ENCODE measurements at places on chromosomes 2 and 18.

DNA sequence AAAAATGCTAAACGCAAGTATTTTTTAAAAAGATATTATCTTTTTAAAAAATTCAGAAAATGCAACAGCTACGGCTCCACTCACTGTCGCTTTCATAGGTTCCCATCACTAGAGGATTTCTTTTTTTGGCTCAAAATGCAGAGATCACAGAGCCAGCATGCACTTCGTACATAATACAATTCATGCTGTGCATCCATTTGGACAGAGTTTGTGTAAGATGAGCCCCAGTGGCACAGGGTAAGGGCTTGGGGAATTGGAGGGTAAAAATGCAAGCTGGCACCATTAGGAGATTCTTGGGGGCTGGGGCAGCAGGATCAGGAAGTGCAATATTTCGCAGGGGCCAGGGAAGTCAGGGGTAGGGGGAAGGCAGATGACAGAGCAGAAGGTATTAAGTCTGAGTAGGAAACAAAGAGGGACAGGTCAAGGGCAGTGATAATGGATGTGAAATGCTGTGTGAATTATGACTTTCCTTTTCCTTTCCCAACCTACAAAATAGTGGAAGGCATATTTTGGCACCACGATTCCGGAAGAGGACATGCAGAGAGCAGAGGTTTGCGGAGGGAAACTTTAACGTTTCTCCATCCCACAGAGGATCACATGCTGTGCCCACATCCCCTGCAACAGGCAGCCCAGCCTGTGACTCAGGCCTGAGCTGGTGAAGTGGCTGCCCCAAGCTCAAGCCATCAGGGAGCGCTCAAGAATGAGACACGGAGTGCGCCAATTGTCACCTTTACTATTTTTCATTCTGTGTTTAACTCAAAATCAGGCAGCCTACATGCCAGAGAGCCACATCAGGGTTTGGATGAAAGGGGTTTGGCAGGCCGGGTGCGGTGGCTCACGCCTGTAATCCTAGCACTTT lies 4.7 kb downstream of the CAPG start:
- DNase-seq: peak; percentile 37

GRCh38 chr2:150465703-150466569 lies 21.5 kb downstream of the RND3 start:
- no peak for DNase-seq

DNA sequence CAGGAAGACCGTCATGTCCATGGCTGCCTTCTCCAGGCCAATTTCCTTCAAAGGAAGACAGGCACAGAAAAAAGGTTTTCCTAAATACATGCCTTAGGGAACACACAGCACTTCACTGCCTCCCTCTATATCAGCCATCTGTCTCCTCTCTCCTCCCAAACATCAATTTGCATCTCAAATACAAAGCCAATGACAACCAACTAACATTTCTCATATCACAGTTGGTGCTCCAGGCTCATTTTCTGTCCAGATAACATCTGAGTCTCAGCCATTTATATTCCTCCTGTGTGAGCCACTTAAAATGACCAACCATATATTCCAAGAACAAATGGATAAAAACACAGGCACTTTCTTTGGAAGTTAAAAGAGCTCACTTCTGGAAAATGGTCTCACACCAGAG lies 62.5 kb upstream of the ACAA2 start:
- DNase-seq: no peak

DNA sequence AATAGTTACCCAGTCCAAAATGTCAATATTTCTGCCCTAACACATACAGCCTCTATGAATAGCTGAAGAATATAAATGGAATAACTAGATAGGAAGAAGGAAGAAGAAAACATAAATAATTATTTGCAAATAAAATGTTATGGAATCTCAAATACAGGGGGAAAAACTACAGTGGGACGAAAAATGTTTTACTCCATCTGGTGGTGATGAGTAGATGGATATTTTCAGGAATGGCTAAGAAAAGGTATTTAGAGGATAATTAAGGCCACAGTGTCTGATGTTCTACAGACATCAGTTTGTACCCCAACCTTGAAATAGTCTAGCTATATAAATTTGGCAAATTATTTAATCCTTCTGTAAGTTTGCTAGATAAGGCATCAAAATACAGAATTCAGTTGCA lies 178.1 kb upstream of the FSHR start:
- DNase-seq: no peak

GRCh38 chr18:12908706-12909105 lies 24.7 kb upstream of the PTPN2 start:
- DNase-seq: no peak

GRCh38 chr2:39188960-39189494 lies 54.7 kb downstream of the CDKL4 start:
- no peak for DNase-seq

GRCh38 chr2:190891372-190891771 lies 10.8 kb downstream of the GLS start:
- DNase-seq: no peak

GRCh38 chr18:49778826-49779465 lies 34.4 kb downstream of the ACAA2 start:
- no peak for DNase-seq

- DNase-seq: no peak
These were observed 29.5 kb upstream of the SMAD7 start for GRCh38 chr18:48979944-48980890.

DNA sequence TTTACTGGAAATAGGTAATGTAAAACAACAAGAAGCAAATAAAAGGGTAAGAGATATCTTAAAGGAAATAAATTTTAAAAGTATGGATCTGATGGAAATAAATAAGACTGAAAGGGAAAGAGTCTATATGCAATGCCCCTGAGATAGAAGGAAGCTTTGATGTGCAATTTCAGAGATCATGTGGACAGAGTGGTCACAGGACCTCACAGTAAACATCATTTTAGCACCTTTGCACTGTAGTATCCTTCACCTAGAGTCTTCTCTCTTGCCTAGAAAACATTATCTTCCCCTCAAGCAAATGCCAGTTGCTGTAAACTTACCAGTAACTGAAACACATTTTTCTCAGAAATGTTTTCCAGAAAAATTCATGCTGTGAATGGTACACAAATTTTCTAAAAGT lies 1621.3 kb upstream of the TMEFF2 start:
- DNase-seq: no peak

Measured in stimulated activated CD4-positive, alpha-beta T cell treated with anti-CD3 and anti-CD28 coated beads, TNF-alpha, amount 100 ng/mL, for 1 hour (primary cell).